ENCODE measurements at places on chromosomes 16 and 17.

DNA sequence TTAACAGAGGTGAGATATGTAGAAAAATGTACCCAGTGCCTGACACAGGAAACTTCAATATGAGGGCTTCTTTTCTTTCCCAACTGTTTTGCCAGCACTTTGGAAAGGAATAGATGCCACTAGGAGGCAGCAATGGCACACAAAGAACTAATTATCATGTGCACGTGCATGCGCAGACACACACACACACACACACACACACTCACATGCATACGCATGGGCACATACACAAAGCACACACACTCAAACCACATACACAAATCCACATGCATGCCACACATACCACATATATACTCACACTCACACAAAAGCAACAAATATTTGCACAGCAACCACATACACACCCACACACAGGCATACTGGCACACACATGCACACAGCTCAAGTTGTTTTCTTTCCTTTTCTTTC, 8.8 kb upstream of the CEP112 start:
- DNase-seq = peak; percentile 44

- no peak for DNase-seq
Observed at GRCh38 chr16:78446486-78446885, 347.0 kb downstream of the WWOX start.

DNA sequence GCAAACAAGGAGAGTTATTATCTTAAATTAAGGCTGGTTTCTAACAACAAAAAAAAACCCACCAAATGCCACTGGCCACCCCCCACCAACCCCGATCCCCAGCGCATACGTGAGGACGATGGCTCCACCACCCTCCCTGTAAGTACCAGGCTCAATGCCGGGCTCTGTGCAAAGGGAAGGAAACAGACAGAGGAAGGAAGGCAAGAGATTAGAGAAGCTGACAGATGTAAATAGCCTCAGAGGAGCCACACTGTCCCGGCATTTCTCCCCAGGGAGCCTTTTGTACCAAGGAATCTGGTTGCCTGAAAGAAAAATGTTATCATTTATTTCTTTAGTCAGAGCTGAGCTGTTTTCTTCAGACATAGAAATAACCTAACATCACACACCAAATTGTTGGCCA, 13.1 kb downstream of the SOST start:
- no peak for DNase-seq

- DNase-seq = no peak
Observed at GRCh38 chr16:68459457-68459856, 11.1 kb upstream of the SMPD3 start.

GRCh38 chr17:38733982-38734973, 4.1 kb downstream of the CISD3 start:
- DNase-seq = no peak

DNA sequence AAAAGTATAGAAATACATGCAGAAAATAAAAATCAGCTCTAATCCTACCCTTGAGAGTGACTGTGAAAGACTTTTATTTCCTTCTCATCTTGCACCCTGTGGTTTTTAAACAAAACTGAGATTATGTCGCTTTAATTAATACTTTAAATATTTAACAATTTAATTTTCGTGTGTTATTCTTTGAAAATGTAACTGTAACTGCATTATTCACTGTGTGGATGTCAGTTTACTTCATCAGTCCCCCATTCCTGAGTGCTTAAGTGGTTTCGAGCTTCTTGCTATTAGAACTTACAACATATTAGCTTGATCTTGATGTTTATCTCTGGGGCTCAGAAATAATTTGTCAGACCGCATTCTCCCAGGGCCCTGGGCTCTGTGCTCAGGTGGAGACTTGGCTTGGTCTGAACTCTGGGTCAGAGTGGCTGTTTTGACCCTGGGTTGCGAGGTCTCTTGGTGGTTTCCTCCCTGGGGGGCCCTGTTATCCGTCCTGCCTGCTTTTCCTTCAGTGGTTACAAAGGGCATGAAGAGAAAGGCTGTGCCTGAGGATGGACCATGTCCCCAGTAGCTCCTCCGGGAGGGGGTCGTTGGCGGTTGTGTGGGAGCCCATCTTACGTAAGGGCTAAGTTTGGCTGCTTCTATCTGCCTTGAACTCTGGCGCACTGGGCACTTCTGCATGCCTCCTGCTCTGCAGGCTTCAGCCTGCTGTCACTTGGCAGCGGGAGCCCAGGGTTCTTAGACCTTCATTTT, 25.7 kb downstream of the AKAP1 start:
- no peak for DNase-seq

DNA sequence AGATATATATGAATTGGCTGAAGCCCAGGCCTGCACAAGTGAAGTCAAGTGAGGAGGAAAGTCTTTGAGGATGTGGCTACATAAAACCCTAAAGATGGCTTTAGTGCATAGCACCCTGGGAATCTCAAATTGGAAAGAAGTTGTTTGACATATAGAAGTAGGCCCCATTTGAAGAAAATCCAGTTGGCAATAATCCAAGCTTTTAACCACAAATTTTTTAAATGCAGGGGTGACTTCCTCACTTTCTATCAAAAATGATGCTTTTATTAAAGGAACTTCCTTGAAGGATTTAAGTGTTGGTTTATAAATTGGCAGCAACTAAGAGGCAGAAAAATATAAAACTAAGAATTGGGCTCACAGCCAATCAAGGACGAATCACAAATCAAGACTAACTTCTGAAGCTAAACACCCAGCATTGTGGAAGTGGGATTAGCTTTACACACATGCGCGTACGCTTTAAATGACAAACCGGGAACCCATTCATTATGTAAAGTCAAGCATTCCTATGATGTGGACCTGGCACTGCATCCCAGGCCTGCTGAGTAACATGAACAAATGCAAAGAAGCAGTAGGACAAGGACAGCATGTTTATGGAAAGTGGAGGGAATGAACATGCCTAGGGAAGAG, 63.3 kb downstream of the NOG start:
- no peak for DNase-seq

Measured in nephron progenitor cell (in vitro differentiated cells).